Sigmoid colon (tissue), 7 donors: ENCODE measurements at places on chromosomes 7 and 10. TPM values are rescaled to one million over a fixed set of nuclear protein-coding genes. Genes with fewer than 3 reads are reported as not detected.

DNA sequence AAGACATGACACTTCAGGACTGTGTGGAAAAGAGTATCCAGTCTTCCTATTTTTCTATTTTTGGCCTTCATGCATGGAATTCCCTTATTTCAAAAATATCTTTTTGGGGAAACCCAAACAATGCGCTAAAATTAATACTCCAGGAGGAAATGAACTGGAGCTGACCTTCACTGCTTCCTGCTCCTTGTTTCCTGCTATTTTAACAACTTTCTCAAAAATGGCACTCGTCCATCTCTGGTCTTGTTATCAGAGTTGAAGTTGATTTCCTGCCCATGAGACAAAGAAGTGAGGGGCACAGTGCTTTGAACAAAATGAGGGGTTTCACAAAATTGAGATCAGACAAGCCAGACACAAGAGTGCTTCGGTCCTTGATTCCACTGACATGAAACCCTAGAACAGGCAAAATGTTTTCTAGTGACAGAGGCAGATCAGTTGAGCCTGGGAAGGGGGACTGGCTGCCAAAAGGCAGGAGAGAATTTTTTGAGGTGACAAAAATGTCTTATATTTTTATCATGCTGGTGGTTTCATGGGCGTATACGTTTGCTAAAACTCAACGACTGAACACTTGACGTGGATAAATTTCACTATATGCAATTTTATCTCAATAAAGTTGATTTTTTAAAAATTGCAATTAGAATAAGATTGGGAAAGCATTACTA, 193.2 kb downstream of the CREB5 start:
- DNase-seq, result no peak

DNA sequence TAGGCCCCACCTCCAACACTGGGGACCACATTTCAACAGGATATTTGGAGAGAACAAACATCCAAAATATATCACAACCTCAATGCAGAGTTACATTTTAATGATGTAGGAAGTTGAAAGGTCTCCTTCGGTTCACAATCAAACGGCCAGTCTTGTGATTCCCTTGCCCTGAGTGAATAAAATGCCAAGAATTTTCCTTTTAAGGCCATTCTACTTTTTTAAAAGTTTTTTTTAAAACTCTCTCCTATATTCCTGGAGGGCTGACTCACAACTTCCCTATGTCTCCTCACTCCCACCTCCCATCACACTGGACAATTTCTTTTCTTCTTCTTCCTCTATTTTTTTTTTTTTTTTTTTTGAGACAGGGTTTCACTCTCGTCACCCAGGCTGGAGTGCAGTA, 693.6 kb upstream of the AUTS2 start:
- DNase-seq, result no peak

DNA sequence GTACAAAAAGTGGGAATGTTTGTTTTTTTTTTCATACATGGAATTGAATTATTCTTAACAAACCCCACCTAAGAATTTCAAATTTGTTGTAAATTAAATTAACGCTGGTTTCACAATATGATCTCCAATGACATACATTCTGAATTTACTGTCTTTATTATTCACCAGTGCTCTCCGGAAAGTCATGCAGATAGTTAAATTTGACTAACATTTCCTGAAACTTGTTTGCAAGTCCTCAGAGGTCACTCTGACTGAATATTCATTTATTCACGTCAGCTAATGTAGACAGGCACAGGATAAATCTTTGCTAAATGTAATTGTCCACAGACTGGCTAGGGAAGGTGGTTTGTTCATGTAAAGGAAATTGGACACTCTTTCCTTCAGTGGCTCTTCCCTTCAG, 730.4 kb downstream of the PHTF2 start:
- no peak for DNase-seq

DNA sequence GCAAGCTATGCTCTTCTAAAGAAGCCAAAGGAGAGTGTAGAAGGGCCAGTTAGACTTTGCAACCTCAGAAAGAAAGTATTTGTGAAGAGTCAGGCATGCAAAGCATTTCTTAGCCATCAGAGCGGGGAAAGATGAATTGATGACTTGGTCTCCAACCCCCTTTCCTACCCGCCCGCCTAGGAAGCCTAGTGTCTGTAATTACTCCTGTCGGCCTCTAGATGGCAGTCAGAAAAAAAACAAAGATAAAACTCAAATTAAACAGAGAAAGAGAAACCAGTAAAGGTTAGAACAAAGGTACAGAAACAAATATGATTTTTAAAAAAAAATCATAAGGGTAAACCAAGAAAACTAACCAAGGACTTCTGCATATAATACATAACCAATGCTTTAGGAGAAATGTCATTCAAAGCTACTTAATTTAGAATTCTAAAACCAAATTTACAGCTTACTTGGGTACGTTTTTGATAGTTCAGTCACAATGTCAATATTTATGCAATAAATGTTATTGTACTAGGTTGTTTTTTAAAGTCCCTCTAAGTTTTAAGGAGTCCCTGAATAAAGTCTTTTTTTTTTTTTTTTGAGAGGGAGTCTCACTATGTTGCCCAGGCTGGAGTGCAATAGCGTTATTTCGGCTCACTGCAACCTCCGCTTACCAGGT, 97.6 kb downstream of the LYZL1 start:
- no peak for DNase-seq

- DNase-seq, result no peak
Measured at GRCh38 chr10:78319371-78319770, 285.7 kb downstream of the RPS24 start.

GRCh38 chr7:130196476-130196875, 8.7 kb downstream of the TMEM209 start:
- no peak for DNase-seq

DNA sequence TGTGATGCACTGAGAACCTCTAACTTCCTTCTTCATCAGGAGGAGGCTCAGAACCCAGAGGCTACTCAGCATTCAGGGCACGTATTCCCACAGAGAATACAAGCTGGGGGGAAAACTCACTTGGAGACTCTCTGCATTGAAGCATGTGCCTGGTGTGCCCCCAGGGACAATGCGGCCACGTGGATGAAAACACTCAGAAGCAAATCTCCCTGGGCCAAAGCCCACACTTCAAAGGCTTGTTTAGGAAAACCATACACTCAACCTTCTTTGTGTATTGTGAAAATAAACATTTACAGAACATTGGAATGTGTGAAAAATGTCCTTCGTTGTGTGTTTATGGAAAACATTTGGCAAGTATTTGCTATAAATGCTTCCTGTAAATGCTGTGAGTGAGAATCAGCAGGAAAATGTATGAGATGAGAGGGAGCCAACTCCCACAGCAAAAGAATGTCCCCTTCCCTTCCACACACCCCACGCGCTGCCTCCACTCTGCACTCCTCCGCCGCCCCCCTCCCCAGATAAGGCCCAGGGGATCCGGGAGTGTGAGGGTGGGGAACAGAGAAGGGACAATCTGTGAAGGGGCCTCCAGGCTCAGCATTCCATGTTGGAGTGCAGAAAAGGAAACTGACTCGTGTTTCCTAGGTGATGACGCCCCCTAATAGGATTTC, 339.5 kb downstream of the ELMO1 start:
- no peak for DNase-seq

DNA sequence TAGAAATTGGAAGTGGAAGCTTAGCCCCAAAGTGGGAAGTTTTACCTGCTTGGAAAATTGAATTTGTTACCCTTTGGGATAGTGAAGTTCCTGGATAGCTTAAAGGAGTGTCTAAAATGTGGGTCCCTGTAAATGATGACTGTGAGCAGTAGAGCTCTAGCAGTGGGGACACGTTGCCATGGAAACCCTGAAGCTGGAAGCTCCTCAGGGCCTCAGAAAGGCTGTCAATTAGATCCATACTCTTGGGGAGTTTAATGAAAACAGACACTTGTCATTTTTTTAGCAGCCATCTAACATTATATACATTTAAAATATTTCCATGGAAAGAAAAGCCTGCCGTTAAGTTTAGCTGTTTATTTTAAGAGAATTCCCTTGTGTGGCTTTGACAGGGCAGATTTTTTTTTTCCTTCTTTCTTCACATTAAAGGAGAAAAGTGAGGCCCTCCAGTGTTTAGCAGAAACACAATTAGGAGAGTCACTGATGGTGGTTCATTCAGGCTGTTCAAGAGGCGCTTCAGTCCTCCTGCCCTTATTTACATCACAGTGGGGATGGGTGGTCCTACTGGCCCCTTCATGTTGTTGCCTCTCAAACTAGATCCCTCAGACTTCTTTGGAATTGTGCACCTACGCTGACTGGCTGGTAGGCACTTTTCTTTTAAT, 518.4 kb downstream of the CCSER2 start:
- DNase-seq, result no peak

GRCh38 chr7:117424090-117424829, 3.0 kb downstream of the ASZ1 start:
- DNase-seq, result no peak

- no peak for DNase-seq
Measured at GRCh38 chr10:16991011-16991410, 138.6 kb downstream of the CUBN start.

GRCh38 chr10:130018265-130018664, 54.2 kb upstream of the EBF3 start:
- DNase-seq, result no peak

GRCh38 chr7:155995183-155995612, 182.9 kb upstream of the SHH start:
- DNase-seq, result no peak

DNA sequence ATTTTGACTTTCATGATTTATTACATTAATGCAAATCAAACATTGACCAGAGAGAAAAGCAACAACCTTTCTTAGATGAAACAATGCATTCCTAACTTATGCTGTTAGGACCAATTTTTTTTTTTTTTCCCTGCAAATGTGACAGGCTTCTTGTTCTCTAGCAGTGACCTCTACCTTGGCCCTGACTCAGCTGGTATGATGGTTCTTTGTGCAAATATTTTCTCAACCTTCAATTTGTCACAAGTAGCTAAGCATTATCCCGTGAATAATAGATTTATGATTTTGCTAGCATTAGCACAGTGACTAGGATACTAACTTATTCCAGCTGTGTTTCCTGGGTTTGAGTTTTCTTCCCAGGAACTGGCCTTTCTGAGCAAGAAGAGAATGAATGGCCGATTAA, 64.9 kb downstream of the PPP1R9A start:
- DNase-seq, result no peak

ATRNL1 gene
- total RNA-seq, result 7.8 TPM

NANOS1 gene
- total RNA-seq, result 4.1 TPM

HECW1 gene
- total RNA-seq, result 7.8 TPM

TPST1 gene
- total RNA-seq, result 28.1 TPM

LIPF gene
- 0.36 TPM for total RNA-seq

PHKG1 gene
- total RNA-seq, result 5.5 TPM

GNGT1 gene
- not detected for total RNA-seq

NCOA4 gene
- total RNA-seq, result 192 TPM

TRPV5 gene
- not detected for total RNA-seq
